ENCODE measurements at places on chromosomes 3 and 15. TPM values are rescaled to one million over a fixed set of nuclear protein-coding genes. Genes with fewer than 3 reads are reported as not detected.
A peak's percentile ranks its signal among the peaks of the same experiment; 100 is the strongest.

GRCh38 chr3:61497463-61497862 lies 63.9 kb upstream of the PTPRG start:
- no peak for DNase-seq

The PFN2 gene
- total RNA-seq = 12.1 TPM

DNA sequence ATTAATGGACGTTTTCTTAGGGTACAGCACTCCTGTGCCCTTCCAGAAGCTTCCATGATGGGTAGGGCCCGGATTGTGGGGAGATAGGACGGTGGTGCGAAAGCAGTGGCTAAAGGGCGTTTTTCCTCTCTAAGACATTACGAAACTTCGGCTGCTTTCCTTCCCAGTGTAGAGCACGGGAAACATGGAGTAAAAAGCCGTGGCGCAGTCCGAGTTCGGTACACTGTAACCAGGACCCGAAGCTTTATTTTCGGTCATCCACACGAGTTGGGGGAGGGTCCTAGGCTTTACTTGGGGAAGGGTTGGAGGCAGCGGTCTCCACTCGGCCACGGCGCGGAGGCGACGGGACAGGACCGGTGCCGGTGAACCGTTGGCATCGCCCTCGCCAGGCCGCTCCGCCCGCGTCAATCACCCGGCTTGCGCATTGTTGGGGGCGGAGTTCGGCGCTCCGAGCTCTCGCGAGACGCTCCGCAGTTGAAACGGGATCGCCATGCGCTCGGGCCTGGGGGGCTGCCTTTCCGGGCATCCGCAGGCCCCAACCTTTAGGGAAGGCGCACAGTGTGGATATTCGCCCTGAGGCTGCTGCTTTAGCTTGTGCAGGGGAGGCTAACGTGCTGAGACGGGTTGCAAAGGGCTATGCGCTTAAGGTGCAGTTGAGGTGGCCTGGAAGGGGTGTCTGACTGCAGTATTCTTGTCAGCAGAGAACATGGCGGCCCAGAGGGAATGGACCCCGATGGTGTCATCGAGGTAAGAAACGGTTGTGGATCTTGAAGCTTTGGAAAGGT lies 546 bp downstream of the EIF4A2 start:
- peak; percentile 65 for DNase-seq

DNA sequence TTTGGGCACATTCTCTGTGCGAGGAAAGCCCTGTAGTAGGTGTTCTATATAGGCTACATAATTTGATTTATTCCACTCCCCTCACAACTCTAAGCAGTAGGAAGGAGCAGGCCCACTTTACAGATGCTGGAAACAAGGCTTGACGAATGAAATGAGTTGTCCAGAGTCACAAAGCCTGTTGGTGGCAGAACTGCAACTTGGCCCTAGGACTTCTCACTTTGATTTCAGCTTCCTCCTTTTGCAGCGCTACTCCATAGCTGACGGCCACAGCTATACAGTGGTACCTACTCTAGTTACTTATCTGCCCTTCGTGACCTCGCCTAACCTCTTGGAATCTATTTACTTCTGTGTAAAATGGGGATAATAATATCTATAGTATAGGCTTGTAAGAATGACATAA lies 2.5 kb upstream of the IRAK2 start:
- DNase-seq = no peak

GRCh38 chr3:52539010-52539653 lies 2.7 kb downstream of the UQCC5 start:
- DNase-seq = no peak

The THAP10 gene
- 1.4 TPM for total RNA-seq

- no peak for DNase-seq
These were observed 235.8 kb upstream of the ARHGEF26 start for GRCh38 chr3:153885359-153885758.
